ENCODE measurements at places on chromosomes 5 and 9.

DNA sequence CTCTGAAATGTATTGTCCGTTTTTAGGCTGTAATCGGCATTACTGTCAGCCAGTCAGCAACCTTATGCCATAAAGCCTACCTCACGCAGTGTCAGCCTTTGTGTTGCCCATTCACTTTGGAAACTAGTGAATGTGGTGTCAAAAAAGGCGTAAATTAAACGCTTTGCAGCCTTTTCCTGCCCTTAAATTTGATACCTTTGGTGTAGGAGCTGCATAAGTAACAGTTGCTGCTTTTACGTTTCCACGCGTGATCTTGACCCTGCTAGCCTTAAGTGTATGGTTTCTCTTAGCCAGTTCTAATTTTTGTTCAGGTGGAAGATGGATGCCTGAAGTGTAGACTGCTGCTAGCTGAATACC lies 257.7 kb downstream of the EPB41L4A start:
- no peak for DNase-seq

GRCh38 chr9:124040935-124041816 lies 29.6 kb downstream of the LHX2 start:
- no peak for DNase-seq

GRCh38 chr5:140342287-140342686 lies 4.1 kb downstream of the HBEGF start:
- no peak for DNase-seq

DNA sequence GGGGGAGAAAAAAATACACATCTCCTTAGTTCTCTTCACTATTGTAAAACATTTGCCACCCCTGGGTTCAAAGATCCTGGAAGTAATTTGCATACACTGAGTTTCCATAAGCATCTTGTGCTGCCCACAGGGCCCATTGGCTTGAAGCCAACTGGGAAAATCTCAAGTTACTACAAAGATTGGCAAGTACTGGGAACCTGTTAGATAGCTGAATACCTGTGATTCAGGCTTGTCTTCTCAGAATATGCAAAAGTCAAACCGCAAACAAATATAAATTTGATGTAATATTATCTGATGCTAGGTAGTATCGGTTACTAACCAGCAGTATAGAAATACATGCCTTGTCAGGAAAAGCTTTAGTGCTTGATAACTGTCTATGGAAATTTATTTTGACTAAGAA lies 156.9 kb upstream of the FST start:
- no peak for DNase-seq

Measured in kidney epithelial cell (primary cell).